Tibial nerve (tissue), 4 donors: ENCODE measurements at places on chromosomes 7 and 10.

- no peak for DNase-seq
These were observed 7.1 kb upstream of the MALSU1 start for GRCh38 chr7:23291957-23292560.

DNA sequence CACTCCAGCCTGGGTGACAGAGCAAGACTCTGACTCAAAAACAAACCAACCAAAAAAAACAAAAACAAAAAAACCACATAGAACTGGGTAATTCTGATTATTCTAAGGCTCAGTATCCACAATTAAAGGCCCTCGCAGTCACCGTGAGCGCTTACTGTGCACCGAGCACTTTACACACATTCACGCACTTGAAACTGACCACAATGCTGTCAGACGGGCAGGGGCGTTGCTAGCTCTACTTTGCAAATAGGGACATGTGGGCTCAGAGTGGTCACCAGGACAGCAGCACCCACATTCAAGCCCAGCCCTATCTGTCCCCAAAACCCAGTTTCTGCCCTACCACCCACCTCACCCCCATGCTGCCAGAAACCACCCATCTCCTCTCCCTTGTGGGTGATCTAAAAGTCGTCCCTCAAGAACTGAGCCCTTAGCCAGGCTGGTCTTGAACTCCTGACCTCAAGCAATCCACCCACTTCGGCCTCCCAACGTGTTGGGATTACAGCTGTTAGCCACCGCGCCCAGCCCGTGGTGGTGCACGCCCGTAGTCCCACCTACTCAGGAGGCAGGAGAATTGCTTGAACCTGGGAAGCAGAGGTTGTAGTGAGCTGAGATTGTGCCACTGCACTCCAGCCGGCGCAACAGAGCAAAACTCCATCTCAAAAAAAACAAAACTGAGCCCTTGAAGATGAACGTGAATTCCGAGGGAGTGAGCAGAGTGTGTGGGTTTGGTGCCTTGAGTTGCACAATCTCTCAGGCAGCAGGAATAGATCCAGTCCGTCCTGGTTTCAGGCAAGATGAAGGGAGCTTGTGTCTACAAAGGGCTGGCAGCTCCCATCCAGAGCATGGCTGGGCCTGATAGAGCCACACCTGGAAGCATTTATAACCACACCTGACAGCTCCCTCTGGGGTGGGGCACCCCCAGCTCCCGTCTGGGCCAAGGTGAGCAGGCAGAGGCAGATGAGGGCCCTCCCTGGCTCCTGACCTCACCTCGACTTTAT, 5.4 kb upstream of the HSPB1 start:
- DNase-seq = peak; percentile 76

- DNase-seq = no peak
These were observed 871 bp upstream of the GTF2IRD1 start for GRCh38 chr7:74452748-74453321.

DNA sequence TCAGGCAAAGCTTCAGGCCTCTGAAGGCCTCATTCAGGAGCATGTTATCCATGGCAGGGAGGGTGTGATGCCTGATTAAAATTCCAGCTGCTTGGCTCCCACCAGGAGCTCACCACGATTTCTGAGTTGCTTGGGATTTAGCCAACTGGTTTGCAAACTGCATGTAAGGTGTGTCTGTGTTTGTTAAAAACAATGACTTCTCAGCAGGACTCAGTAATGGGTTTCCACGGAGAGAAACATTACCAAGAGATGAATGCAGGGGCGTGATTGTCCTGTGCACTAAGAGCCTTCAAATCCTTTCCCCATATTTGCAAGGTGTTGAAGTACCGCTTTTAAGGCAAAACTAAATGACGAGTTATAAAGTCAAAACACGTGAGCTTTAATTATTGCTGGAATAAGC, 88.8 kb upstream of the BTBD16 start:
- no peak for DNase-seq

DNA sequence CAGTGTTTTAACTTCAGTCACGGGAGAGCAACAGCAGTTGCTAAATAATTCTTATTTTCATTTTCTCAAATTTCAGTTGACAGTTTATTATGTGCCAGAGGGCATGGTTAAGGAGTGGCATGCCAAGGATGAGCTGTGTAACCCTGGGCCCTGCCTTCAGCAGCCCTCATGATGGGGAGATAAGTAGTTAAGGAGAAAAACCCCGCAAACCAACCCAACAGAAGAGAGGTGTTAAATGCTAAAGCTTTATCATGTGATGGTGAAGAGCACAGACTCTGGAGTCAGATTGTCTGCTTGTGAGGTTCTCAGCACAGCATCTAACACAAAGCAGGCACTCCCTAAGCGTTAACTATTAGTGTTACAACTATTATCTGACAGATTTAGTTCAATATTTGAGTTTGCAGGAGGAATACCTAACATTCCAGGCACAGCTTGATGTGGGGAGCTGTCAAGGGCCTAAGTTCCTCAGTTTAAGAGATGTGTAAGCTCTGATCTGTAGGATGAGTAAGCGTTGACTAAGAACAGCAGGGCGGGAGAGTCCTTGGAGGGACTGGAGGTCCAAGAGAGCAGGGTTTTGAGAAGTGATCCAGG, 29.6 kb downstream of the STAM start:
- DNase-seq = no peak

DNA sequence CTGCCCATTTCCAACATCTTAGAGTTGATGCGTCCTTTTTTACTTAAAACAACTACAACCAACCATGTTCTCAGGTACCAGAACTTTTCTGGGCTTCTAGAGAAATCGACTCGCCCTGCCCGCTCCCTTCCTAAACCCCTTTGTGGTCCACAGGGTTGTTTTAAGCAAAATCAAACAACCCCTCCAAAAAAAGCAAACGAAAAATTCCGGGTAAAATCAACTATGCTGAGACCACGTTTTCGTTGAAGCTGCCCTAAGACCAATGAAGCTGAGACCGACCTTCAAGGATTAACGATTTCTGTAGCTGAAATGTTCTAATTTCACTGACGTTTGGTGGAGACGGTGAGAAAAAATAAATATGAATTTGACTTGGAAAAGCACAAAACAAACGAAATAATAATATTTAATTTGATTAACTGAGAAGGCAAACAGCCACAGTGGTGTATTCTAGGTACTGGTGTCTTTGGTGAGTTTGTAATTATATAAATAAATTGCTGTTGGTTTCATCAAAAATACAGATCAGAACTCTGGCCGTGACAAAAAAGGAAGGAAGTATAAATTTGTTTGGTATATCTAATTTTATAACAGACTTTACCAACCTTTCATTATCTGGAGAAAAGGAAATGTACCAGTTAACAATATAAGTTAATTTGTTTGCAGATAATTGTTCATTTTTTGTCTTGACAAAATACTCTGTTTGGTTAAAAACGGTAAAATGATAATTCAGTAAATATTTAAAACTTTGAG, 4.7 kb upstream of the IGF2BP3 start:
- DNase-seq = no peak

GRCh38 chr7:84102213-84102612, 92.4 kb downstream of the SEMA3A start:
- no peak for DNase-seq

GRCh38 chr7:50382455-50382854, 67.7 kb downstream of the FIGNL1 start:
- DNase-seq = no peak

DNA sequence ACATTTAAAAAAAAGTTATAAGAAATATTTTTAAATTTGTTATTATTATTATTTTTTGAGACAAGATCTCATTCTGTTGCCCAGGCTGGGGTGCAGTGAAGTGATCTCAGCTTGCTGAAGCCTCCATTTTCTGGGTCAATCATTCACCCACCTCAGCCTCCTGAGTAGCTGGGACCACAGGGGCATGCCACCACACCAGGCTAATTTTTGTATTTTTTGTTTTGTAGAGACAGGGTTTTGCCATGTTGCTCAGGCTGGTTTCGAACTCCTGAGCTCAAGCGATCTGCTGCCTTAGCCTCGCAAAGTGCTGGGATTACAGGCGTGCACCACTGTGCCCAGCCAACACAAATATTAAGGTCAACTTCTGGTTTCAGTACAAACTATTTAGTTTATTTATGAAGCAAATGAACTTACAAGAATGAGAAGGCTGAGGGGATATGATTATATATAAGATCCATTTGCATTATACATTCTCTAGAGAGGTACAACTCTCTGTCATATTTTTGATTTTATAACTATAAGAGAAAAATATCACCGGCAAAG, 45.9 kb upstream of the FAM133B start:
- DNase-seq = no peak

DNA sequence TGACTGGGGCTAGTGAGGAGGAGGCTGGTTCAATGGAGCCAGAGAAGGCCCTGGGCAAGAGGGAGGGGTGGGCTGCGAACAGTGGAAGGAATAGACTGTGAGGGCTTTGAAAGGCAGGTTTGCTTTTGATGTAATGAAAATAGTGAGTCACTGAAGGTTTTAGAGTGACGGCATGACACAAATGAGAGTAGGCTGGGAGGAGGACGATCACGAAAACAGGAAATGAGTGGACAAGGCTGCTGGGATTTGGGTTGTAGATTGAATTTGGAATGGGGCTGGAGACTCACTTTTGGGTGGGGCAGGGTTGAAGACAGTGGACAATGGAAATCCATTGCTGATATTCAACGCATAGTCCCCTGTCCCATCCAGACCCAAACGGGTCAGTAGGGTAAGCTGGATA, 139.6 kb downstream of the CDH23 start:
- DNase-seq = no peak

DNA sequence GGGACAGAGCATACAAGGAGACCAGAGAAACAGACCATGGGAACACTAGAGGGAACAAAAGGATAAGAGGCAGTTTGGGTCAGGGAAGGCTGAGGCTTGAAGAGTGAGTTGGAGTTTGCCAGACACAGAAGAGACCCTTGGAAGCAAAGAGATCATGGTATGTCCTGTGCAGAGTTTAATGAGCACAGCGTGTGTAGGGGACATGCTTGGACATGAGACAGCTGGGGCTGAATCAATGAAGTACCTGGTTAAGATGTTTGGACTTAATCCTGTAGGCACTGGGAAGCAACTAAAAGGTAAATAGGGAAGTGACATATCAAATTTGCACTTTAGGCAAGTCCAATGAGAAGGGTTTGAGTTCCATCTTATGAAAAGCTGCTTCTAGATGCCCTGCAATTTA, 79.6 kb downstream of the KIAA1217 start:
- DNase-seq = no peak

- DNase-seq = no peak
These were observed 64.5 kb upstream of the ZMIZ1 start for GRCh38 chr10:79004311-79004710.

DNA sequence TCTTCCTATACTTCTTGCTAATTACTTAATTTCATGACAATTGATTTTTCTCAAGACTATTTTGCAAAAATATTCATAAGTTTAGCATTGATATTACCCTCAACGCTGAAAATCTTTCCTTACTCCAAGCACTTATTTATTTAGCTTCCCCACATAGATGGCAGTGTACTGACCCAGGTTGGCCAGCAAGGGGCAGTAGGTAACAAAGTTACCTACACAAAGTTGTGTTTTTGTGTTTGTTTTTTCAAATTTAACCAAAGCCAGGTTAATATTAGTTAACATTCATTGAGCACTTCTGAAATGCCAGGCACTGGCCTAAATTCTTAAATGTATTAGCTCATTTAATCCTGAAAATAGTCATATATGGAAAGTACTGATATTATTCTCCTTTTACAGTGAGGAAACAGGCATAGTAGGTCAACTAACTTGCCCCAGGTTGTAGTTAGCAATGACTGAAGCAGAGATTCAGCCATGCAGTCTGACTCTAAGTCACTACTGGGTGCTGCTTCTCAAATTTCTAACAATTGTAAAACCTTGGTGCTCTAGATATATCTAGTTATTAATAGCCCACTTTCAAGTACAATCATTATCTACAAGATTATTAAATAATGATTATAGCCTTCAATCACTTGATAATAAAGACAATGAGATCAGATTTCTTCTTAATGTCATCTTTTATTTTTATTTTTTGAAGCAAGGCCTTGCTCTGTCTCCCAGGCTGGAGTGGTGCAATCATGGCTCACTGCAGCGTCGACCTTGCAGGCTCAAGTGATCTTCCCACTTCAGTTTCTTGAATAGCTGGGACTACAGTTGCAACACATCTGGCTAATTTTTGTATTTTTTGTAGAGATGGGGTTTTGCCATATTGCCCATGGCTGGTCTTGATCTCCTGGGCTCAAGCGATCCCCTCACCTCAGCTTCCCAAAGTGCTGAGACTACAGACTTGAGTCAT, 5.8 kb upstream of the GGCT start:
- no peak for DNase-seq

DNA sequence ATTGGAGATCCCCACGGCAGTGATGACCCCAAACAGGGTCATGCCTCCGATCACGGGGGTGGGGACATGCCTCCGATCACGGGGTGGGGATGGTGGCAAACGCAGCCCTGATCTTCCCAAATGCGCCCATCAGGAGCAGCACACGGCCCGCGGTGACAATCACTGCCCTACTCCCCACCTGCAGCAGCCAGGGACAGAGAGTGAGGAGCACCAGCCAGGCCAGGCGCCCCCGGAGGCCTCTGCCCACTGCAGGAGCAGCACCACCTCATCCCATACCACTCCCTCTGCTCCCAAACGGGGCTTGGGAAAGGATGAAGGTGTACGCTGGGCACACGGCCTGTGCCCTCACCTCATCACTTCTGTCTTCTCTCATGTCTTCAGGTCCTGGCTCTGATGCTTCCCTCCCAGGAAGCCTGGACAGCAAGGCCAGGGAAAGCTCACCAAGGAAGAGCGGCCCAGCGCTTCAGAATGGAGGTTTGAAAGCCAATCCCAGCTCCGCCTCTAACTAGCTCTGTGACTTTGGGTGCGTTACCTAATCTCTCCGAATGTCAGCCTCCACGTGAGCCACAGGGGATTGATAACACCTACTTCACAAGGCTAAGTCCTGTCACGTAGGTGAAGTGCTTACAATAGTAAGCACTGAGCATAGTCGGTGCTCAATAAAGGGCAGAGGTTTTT, 37.1 kb downstream of the STRA8 start:
- no peak for DNase-seq

DNA sequence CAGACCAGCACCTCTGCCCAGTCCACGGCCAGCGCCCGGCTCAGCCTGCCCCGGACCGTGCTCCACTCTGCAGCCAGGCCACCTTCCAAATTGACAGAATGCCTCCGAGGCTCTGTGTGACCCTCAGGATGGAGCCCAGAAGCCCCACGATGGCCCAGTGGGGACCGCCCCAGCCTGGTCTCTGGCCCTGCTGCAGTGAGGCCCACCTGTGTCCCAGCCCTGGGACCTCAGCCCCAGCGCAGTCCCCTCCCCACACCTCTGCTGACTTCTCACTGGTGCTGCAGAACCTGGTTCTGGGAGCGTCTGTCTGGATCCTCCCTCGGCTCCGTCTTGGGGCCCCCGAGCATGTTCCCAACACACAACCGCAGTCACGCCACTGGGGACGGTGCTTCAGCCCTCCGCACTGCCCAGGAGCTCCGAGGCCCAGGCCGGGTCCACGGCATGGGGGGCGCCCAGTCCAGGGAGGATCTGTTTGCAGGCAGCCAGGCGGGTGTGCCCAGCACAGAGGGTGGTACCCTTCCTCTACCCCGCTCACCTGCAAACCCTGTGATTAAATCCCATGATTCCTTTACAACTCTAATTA, 248.1 kb downstream of the ELFN1 start:
- no peak for DNase-seq

- no peak for DNase-seq
These were observed 666.8 kb downstream of the PARD3 start for GRCh38 chr10:34148305-34148657.
